IMR-90 (cell line): ENCODE measurements at places on chromosomes 5 and 9.

- no peak for DNase-seq
Measured at GRCh38 chr5:66249920-66250319, 105.8 kb downstream of the SREK1 start.

- no peak for DNase-seq
Measured at GRCh38 chr9:111871499-111871855, 25.1 kb upstream of the UGCG start.

GRCh38 chr5:178325311-178325678, 92.7 kb upstream of the PHYKPL start:
- no peak for DNase-seq

DNA sequence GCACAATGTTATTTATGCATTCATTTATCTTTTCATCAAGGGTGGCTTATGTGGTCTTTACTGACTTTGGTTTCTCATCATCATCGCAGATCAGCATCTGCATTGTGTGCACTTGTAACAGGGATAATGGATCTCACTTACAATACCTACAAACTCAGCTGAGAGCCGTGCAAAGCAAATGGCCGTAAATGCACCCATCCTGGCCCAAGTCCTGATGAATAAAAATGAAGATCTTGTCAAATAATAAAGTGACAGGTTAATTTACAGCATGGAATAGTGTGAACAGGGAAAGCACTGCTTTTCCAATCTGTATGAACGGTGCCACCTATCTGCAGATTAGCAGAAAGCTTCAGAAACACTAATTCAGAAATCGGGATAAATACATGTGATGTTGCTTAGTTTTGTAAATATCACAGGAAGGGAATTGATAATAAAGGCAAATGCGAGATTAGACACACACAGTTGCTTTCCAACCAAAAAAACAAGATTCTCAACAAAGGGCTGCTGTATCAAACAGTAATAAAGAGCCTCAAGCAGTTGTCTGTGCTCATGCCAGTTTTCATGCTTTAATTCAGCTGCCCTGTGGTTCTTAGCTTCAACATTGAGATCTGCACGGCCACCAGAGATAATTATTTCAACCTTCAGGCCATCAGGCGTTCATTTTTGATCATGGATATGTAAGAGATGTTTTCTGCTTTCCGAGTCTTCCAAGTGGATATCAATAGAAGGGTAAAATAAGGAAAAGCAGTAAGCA, 153.4 kb upstream of the POU5F2 start:
- DNase-seq: peak; percentile 21

DNA sequence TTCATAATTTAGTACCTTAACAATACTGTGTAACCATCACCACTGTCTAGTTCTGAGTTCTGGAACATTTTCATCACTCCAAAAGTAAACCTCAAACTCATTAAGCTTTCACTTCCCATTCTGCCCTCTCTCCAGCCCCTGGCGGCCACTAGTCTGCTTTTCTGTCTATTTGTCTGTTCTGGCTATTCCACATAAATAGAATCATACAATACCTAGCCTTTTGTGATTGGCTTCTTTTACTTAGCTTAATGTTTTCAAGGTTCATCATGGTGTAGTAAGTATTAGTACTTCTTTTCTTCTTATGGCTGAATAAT, 138.7 kb downstream of the RAPGEF6 start:
- DNase-seq: no peak

DNA sequence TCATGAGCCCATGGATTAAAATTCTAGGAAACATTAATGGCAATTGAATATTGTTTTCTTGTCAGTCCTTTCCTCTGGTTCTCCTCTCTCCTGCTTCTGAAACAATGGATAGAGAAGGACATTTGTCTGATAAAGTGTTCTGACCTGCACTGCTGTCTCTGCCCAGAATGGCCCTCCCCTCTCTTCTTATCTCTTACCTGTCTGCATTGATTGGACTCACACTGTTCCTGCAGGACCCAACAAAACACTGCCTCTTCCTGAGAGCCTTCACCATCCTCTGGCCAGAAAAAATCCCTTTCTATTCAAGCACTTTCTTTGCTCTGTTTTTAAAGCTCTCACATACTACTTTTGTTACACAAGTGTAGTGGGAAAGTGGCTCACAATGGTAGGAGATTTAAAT, 143.8 kb upstream of the DHFR start:
- DNase-seq: no peak

GRCh38 chr9:130187523-130187846, 15.3 kb downstream of the NCS1 start:
- DNase-seq: no peak

- DNase-seq: peak; percentile 42
Measured at GRCh38 chr5:159515909-159516415, 185.7 kb upstream of the IL12B start.

- DNase-seq: no peak
Measured at GRCh38 chr5:180683220-180683922, 34.0 kb upstream of the FLT4 start.

DNA sequence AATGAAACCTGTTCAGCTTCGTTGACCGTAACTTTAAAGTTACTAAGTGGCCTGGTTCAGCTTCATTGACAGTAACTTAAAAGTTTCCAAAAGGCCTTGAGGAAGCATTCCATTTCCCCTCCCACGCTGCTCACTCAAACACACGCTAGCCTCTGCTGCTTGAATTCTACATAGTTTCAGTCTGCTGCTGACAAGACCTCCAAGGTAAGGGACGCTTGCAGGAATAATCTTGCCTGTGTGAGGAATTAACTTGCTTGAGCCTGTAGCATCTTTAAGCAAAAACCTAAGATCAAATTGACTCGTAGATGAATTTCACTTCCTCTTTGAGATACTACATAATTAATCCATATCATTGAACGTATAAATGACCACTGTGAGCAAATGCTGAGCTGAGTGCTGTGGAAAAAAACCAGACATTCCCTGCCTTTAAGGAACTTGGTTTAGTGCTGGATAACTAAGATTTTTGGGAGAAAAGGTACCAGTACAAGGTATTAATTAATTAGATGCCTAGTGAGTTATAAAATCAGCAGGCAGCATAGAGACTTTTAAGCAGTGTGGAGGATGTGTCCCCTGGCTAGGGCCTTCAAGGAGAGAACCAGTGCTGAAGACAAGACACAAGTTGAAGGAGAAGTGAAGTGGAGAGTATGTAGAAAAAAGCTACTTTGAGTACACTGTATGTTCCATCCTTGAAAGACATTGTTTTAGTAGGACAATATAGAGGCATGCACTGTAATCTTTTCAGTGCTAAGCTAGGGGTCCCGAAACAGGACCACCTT, 39.2 kb downstream of the GRAMD2B start:
- peak; percentile 40 for DNase-seq

DNA sequence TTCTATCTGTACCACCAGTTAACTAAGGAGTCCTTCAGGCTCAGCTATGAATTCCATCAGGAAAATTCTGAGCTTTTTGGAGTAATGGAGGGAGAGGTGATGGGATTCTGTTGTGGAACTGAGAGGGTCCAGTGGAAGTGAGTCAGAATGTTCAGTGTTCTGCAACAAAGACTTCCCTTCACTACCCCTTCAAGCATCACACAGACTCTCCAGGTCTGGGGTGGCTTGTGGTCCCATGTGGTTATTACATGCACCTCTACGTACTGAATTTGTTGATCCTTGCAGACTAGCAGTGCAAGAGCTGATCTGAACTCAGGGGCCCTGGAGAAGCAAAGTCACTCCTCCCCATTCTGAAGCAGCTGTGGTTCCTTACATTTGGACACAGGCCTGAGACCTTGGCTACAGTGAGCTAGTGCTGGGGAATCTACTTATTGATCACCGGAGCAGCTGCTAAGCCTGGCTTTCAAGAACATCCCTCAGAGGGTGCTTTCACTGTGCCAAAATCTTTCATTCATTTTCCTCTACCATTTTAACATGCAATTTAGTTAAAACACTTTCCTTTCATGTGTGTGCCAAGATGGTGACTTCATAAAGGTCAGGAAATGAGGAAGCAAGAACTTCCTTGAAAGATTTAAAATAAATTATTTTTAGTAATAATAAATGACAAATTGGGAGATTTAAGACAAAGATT, 75.0 kb upstream of the TNC start:
- DNase-seq: peak; percentile 13

- peak; percentile 53 for DNase-seq
Measured at GRCh38 chr5:10726179-10726912, 34.7 kb downstream of the DAP start.

DNA sequence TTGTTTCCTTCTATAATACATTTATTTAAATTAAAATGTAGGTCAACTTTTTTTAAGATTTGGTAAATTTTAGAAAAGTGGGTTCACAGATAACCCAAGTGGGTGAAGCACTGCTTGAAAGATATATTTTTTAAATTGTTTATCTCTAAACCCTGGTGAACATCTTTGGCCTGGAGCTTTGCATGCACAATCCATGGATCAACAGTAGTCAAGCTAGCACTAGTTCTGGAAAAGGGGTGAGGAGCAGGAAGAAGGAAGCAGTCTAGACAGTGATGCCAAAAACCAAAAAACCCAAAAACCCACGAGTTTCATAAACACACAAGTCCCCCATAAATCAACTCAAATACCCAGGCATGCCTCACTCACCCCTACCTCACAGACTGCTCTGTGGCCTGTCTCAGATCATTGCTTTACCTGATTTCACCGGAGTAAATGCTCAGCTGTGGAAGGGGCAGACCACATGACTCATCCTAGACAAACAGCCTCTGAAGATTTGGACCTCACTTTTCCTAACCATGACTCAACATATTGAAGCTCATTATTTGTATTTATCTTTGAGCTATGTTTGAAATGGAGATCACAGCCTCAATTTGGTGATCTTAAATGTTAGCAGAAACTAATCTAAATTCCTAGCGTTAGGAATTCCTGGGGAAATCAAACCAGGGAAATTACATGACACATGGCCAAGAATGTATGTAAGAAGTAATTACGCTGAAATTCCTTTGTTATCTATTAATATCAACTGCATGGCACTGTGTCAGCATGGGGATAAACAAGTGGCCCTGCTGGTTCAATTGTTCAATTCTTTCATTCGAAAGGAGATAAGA, 149.6 kb downstream of the ZNF608 start:
- DNase-seq: peak; percentile 92

GRCh38 chr9:93814077-93814956, 140.8 kb downstream of the BARX1 start:
- no peak for DNase-seq

DNA sequence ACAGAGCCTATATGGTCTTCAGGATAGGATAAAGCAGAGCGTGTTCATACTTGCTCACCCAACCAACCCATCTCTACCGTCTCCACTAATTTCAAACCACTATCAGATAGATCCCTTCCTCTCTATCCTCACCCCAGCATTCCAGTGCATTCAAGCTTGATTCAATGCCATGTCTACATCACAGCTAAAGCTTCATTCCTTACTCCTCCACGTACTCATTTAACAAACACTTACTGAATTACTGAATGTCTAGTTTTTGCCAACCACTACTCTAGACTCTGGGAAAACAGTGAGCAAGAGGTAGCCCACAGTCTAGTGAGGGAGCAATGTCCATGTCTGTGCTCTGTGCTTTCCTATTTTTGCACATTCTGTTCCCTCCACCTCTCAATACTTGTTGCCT, 163.5 kb upstream of the MSX2 start:
- DNase-seq: peak; percentile 32

DNA sequence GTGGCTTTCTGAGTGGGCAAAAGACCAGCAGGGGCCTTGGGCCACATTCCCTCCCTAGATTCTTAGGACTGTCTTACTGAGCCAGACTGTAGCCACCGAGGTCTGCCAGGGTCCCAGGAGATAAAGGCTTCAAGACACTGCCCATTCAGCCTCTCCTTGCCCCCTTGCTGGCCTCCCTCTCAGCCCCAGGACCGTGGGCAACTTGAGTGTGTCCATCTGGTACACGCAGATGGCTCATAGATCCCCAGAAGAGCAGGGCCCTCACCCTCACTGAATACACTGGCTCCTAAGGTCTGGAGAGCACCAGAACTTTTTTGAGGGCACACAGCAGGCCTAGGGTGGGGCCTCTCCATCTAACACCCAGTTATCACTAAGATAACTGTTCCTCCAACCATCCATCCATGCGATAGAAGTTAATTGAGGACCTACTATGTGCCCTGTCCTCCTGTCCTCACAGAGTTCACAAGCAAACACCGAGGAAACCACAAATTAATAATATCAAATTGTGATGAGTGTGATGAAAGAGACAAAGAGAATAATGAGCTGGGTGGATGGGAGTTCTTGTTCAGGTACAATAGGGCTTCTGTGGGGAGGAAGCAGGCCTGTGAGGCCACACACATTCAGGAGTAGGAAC, 4.9 kb upstream of the PDGFRB start:
- no peak for DNase-seq

DNA sequence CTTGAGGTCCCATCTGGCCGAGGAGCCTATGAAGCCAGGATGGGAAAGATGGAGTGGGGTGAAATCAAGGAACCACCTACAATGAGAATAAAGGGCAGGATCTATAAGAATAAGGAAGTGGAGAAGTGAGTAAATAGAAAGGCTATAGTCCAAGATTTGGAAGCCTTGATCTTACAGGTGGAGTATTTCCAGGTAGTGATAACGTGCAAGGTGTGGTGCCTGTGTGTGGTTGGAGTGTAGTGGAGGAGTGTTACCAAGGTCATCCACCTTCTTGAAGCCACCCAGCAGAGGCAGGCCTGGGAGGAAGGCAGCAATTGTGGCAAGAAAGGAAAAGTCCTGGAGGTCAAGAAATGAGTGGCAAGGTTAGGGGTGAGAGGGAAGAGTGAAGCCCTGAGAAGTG, 72.9 kb downstream of the IQGAP2 start:
- no peak for DNase-seq

DNA sequence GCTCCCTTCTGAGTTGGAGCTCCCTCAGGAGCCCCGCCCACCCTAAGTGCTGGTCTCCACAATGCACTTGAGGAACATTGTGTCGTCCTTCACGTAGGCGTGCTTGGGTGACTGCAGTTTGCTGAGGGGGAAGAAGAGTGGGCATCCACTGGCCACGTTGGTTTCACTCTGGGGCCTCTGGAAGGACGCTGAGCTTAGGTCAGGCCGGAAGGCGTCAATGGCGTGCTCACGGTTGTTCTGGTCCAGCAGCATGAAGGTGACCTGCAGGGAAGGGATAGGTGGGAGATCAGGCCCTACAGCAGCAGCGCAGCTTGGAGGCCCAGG, 21.7 kb downstream of the TRAF1 start:
- DNase-seq: no peak

- no peak for DNase-seq
Measured at GRCh38 chr9:121235512-121235911, 32.5 kb upstream of the GSN start.
